ENCODE measurements at places on chromosomes 11 and 22.

DNA sequence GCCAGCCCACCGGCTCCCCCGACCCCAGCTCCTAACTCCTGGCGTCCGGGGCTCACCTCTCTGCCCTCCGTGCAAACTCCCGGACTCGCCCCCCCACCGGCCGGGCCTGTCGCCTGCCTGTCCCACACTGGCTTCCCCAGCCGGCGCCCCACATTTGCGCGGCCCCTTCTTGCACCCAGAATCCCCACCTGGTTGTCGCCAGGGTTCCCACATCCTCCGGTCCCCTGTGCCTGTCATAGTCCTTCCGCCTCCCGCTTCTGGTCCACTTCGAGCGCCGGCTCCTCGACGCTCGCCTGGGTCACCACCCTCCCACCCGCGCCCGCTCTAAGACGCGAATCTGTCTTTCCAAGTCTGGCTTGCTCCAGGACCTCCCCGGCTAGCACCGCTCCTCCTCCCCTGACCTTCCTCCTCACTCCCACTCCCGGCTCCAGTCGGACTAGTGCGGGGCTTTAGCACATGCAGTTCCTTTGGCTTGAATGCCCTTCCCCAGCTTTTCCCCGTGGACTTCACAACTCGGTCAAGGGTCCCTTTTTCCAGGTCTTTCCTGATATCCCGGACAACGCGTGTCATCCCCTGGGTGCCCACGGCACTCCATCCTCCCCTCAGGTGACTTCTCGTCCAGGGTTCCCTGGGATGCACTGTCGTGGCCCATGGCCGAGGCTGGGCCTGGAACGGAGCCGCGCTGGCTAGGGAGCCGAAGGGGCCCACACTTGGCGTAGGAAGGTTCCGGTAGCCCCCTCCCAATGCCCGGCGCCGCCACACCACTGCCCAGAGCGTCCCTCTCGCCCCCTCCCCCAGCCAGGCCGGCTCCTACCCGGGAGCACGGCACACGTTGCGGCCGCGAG lies 635 bp downstream of the SCARF2 start:
- peak; percentile 59 for DNase-seq

DNA sequence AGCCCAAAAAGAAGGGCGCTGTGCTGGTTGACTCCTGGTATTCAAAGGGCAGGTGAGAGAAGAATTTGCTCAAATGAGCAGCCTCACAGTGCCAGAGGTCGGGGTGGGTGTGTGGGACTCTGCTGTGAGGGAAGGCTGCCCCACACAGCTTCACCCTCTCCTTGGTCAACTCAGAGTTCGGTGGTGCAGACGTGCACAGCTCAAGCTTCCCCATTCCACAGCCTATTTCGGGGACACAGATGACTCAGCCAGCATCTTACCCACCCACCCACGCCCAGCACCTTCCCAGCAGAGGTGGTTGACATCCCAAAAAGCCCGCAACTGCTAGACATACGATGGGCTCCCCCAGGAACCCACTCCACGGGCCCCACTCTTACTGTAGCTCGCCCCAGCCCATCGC lies 46.5 kb upstream of the CCND1 start:
- DNase-seq, result no peak

GRCh38 chr11:11706028-11706427 lies 84.2 kb upstream of the GALNT18 start:
- DNase-seq, result peak; percentile 6

DNA sequence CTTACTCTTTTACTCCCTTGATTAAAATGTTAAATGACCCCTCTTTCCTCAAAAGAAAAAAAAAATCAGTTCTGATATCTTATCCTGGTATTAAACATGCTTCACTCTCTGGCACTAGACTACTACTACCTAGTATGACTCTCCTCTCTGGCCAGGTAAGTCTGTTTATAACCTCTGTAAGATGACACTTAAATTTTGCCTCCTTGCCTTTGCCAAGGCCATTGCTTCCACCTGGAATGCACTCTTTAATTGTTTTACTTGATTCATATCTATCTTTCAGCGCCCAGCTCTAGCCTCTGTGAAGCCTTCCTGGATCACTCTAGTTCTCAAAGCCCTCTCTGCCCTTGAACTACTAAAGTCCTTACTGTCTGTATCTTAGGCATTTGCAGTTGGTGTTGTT lies 170.4 kb downstream of the ETS1 start:
- no peak for DNase-seq

DNA sequence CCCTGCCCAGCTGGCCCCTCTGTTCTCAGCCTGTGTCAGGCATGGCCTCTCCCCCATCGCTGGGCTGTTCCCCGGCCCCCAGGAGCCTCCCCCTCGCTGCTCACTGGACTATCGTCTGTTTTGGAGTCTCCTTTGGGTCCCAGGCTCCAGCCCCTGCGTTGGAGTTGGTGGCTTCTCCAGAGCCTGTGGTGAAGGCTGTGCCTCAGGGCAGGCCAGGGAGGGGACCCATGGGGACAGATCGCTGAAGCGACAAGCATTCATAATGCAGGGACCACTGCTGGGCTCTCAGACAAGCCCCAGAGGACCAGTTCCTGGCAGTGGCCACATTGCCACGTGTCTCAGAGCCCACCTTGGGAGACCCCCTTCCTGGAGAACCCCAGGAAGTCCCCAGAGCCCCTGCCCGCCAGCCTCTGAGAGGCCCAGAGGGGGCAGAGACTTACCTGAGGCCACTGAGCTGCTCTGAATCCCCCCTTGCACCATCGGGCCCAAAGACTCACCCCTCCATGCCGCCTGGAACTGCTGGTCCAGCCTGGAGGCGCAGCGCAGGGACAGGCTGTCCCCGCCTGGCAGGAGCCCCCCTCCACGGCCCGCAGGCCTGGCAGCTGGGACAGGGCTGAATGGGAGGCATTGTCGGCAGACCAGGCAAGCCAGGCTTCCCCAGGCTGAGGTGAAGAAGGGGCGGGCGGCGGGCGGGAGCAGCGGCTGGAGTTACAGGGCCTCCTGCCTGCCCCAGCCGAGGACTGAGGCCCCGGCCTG lies at the start of gene CHADL:
CHADL (minus strand) TSS at position 555 of the 756 bp plus-strand sequence; CDS start at position 505, 50 bp downstream.
- DNase-seq, result no peak

GRCh38 chr11:77201991-77202841 lies 74.2 kb downstream of the MYO7A start:
- DNase-seq, result no peak

- no peak for DNase-seq
Measured at GRCh38 chr22:21445437-21446127, 21.6 kb upstream of the TMEM191C start.

DNA sequence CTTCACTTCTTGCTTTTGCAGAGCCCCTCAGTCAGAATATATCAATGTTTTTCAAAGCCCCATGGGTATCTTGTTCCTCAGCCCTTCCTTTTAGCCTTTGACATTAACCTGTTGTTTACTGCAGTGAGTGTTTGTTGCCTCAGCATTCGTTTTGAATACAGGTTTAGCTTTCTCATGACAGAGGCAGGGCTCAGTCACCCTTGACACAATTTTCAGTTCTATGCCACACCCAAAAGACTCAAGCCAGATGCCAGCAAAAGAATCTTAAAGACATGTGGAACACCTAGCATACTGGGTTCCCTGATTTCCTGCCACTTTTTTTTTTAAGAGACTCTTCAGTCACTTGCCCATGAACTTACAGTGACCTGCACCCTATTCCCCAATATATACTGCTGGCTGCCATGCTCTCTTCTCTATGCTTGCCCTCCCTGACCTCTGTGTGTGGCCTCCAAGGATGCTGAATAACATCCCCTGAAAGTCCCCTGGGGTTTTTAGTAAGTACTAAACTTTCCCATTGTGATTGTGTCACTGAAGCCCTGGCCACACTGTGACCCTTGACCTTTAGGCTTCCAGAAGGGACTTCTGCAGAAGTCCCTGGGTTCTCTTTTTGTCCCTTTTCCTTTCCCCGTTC lies 1225.5 kb downstream of the TBC1D22A start:
- no peak for DNase-seq

DNA sequence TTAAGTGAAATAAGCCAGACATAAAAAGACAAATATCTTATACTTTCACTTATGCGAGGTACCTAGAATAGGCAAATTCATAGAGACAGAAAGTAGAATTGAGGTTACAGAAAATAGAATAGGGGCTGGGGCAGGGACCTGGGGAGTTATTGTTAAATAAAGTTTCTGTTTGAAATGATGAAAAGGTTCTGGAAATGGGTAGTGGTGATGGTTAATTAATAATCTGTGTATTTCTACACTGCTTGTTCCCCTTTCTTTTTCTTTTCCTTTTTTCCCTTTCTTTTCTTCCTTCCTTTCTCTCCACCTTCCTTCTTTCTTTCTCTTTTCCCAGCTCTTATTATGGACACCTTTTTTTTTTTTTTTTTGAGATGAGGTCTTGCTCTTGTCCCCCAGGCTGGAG lies 2.8 kb downstream of the NAALADL1 start:
- no peak for DNase-seq

- no peak for DNase-seq
Measured at GRCh38 chr11:6124245-6124644, 16.8 kb downstream of the OR56B4 start.

GRCh38 chr11:75593286-75593915 lies 31.3 kb downstream of the SERPINH1 start:
- DNase-seq, result no peak

- no peak for DNase-seq
Measured at GRCh38 chr11:121539000-121539399, 86.2 kb upstream of the SORL1-AS1 start.

- no peak for DNase-seq
Measured at GRCh38 chr11:8168485-8169257, at the start of gene RIC3. Gene RIC3 (minus strand): TSS chr11:8169025. CDS start chr11:8168989, 36 bp downstream.

DNA sequence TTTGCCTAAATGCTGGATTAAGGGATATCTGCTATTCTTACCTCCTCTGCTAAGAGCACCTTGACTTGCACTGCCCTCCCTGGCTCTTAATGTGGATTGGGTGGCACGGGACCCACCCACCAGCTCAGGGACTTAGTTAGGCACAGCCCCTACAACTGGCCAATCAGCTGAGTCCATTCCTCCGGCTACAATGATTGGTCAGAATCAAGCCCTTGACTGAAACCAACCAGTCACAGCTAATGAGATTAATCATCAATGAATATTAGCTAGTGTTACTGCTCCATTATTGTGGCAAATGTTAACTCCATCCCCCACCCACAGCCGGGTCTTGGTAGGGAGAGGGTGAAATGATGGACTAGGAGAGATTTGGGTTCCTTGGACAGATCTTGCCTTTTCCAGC lies 328.0 kb downstream of the MN1 start:
- no peak for DNase-seq

- peak; percentile 58 for DNase-seq
Measured at GRCh38 chr22:26606611-26607010, 11.2 kb downstream of the CRYBB1 start.

GRCh38 chr11:78731027-78731426 lies 156.4 kb upstream of the NARS2 start:
- DNase-seq, result no peak

GRCh38 chr11:12008790-12009616 lies 577 bp upstream of the DKK3 start:
- peak; percentile 80 for DNase-seq

GRCh38 chr22:39275814-39276439 lies 31.1 kb upstream of the PDGFB start:
- no peak for DNase-seq

DNA sequence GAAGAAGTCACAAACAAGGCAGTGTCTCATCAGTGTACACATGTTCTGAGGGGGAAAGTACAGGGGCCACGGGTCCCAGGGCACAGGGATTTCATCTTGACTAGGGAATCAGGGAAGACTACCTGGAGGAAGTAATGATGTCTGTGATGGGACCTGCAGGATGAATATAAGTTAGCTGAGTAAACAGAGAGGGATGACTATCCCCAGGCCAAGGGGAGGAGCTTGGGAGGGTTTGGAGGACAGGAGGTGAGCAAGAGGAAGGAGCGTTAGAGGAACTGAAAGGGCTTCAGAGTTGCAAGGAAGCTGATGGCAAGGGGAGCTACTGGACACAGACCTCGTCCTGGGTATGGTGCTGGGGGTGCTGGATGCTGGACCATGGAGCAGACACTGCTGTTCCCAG lies 56.4 kb downstream of the TRAF6 start:
- DNase-seq, result peak; percentile 54

- DNase-seq, result no peak
Measured at GRCh38 chr11:71339396-71339881, 87.1 kb upstream of the SHANK2 start.

DNA sequence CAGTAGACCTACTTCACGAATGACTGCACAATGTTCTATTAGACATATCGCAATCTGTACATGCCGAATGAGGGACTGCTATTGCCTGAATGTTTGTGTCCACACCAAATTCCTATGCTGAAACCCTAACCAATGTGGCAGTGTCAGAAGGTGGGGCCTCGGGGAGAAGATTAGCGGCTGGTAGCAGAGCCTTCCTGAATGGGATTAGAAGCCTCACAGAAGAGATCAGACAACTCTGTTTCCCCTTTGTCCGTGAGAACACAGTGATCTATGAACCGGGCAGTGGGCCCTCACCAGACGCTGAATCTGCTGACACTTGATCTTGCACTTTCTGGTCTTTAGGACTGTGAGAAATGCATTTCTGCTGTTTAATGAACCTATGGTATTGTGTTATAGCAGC lies 33.1 kb downstream of the LRFN4 start:
- no peak for DNase-seq

DNA sequence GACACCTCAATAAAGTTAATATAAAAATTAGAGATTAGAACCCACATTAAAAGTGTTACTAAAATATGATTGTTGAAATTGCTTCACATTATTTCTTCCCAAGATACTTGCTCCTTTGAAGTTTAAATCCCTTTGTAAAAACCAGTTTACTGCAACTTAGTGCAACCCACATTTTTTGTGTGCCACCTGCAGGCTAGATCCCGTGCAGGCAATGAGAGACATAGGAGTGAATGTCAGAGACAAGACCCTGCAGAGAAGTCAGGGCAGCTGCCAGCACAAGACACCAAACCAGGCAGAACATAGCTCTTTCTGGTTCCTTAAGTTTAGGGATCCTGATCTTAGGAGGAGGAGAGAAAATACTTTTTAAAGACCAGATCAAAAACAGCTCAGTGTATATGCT lies 142.8 kb upstream of the MTNR1B start:
- DNase-seq, result no peak

- DNase-seq, result peak; percentile 82
Measured at GRCh38 chr11:34501500-34501899, 12.1 kb downstream of the ELF5 start.

GRCh38 chr22:45180146-45180679 lies 16.5 kb downstream of the NUP50 start:
- DNase-seq, result no peak

DNA sequence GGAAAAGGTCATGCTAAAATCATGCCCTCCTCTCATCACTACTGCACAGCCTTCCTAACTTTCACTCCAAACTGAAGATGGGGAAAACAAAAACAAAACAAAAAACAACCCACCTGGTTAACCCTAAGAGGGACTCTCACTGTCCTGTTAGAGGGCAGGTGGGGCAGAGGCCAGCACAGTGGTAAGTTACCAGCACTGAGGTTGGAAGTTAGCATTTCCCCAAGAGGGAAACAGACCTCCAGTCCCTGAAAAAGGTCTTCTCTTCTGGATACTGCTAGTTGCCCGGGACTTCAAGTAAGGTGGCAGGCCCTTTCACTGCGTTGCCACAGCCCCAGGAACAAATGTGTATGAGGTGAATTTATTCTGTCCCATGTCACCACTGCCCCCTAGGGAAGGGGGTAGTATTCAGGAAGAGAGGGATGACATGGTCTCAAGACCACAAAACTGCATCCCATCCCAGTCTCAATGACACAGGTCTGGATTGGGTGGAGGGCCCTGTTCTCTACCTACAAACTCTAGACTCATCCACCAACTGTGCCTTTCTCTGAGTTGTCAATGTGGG lies 792 bp upstream of the ADAMTS8 start:
- DNase-seq, result no peak

GRCh38 chr11:2767801-2768200 lies 68.0 kb upstream of the KCNQ1OT1 start:
- no peak for DNase-seq

- no peak for DNase-seq
Measured at GRCh38 chr22:38921120-38921519, 36.3 kb upstream of the APOBEC3A start.
